ENCODE measurements at places on chromosomes 5 and 9.

- no peak for DNase-seq
Observed at GRCh38 chr9:106970219-106970975, 107.4 kb downstream of the ZNF462 start.

- DNase-seq: no peak
Observed at GRCh38 chr9:107632661-107633060, 143.1 kb upstream of the KLF4 start.

- DNase-seq: no peak
Observed at GRCh38 chr5:134024811-134025210, 20.0 kb upstream of the VDAC1 start.

GRCh38 chr5:81370912-81371311 is 23.0 kb downstream of the ACOT12 start:
- DNase-seq: no peak

DNA sequence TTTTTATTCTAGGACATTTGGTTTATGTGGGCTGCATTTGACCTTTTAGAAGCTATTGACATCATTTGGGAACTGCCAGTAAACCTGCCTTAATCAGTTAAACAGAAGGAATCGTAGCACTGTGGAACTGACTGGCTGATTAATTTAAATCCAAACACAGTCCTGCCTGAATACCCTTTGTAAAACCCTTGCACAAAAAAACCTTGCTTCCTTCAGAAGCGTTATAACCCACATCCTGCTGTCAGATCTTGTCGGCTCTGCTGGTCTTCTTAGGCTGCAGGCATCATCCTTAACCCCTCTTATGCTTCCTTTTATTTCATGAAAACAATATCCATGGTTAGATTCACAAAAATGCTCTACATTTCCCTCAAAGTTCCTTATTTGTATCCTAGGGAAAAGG is 46.3 kb downstream of the PAM start:
- peak; percentile 24 for DNase-seq

GRCh38 chr5:150836064-150836463 is 10.3 kb upstream of the IRGM start:
- no peak for DNase-seq

DNA sequence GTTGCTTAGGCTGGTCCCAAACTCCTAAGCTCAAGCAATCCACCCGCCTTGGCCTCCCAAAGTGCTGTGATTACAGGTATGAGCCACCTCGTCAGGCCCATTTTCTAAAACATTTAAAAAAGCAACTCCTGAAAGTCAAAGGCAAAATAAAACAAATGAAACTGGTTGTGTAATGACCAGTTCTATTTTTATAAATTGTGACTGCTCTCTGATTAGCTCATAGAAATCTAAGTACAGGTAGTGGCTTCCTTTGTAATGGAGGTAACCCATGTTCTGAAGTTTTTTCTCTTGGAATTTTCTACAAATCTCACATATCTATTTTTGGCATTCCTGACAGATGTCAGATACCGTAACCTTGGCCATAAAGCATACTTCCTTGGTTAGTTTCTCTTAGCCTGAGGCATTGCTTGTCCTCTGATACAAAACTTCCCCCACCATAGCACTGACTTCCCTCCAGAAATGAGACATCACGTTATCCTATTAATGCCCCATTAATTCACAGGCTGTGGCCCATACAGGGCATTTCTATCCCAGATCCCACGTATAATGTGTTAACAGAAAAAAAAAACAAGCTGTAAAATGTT is 14.1 kb upstream of the AK3 start:
- no peak for DNase-seq

- DNase-seq: no peak
Observed at GRCh38 chr5:107352576-107352975, 318.2 kb downstream of the EFNA5 start.

DNA sequence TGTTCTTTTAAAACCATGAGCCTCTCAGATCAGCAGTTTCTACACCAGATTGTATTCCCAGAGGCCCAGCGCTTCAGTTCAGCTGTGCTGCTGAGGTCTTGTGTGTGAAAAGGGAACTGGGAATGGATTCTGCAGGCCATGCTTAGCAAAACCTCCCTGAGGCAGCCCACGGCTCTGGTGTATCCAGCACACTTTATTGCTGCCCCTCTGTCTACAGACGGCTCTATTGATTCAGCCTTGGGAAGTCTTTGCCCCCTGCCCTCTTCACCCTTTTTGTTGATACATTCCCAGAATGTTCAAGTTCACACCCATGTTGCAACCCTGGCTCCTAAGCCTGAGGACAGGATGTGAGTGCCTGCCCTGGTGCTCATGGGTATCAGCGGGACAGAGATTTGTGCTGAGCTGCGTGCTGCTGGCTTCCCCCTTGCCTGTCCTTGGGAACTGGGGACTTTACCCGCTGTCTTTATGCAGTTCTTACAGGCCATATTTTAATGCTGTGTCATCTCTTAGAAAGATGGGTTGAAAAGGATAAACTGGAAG is 37.3 kb downstream of the ARHGAP26 start:
- no peak for DNase-seq

DNA sequence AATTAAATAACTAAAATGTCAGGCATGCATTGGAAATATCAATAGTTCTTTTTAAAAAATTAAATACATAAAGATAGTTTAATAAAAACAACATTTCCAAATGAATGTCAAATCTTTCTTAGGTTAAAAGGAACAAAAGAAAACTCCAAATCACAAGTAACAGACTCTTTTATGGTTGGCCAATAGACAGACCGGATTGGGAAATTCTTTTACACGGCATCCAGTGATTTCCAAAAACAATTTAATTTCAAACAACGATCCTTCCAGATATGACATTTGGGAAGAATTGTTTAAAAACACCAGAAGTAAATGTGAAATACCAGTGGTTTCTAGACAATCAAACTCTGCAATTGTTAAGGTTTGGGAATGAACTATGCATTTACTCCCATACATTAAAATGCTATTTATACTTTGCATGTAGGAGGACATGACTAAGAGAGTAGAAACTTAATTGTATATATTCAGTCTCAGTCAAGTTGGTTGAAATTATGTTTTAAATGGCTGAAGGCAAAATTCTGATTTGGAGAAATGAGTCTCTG is 32.8 kb downstream of the ZNF474 start:
- no peak for DNase-seq

- DNase-seq: no peak
Observed at GRCh38 chr5:152269533-152269932, 135.5 kb downstream of the NMUR2 start.

- no peak for DNase-seq
Observed at GRCh38 chr9:16680541-16680940, 189.9 kb downstream of the BNC2 start.

GRCh38 chr5:81842795-81843398 is 92.0 kb upstream of the SSBP2 start:
- DNase-seq: no peak

DNA sequence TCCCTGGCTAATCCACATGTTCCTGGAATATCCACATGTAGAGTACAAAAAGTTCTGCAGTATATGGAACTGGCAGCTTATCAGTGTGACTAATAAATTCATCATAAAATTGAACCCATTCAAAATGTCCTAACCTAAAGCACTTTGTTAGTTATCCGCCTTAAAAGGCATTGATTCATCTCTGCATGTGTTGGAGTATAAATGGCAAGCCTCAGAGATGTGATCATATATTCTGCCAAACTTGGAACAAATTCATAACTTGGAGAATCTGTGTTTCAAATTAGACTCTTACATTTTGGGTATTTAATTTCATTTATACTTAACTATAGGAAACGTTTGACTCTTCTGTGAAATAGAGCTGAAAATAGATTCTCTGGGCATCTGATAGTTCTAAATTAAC is 25.2 kb upstream of the NREP start:
- no peak for DNase-seq

- no peak for DNase-seq
Observed at GRCh38 chr9:127814619-127815511, 12.2 kb downstream of the FPGS start.

DNA sequence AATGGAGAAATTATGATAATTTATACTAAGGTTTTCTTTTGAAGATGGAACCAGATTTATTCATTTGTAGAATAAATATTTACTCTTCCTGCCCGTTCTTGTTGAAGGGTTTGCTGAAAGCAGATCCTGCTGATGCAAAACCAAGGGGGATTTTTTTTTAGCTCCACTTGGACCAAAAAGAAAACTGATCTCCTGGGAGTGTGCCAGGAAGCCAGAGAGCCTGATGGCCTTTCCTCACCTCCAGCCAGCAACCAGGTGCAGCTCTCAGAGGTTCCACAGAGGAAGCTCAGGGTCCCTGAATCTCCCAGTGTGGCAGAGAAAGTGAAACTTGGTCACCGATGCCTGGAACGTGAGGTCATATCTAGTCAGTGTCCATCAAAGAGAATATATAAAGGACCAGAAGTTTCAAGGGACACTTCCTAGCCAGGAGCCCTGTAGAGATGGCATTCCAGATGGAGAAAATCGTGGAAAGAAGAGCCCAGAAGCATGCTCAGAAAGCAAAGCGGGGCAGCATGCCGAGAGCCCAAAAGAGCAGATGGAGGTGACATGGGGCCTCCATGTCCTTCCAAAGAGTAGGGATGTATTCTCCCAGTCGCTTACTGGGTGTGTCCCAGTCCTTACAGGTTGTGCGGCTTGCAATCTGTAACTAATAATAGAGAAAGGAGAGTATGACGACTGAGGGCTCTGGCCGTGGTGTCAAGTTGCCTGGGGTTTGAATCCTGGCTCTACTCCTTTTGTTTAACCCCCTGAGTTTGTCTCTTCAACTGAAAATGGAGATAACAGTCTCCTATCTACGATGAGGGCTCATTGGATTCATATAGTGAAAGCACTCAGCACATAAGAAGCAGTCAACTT is 12.2 kb downstream of the AFAP1L1 start:
- DNase-seq: no peak

- DNase-seq: no peak
Observed at GRCh38 chr5:143217065-143217803, 186.3 kb downstream of the NR3C1 start.

DNA sequence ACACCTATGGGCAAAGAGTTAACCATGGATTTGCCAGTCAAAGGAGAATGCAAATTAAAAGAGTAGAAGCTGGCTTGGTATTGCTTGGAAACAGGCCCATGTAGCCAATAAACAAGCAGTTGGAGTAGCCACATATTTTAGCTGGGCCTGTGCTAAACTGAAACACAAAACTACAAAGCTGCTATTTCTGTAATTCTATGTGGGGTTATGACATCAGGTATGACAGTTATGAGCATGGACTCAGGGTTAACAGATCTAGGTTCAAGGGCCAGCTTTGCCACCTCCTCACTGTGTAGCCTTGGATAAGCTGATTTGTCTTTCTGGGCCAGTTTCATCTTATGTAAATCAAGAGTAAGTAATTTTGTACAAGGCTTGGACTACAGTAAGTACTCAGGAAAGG is 142.7 kb downstream of the PIP5K1B start:
- no peak for DNase-seq

DNA sequence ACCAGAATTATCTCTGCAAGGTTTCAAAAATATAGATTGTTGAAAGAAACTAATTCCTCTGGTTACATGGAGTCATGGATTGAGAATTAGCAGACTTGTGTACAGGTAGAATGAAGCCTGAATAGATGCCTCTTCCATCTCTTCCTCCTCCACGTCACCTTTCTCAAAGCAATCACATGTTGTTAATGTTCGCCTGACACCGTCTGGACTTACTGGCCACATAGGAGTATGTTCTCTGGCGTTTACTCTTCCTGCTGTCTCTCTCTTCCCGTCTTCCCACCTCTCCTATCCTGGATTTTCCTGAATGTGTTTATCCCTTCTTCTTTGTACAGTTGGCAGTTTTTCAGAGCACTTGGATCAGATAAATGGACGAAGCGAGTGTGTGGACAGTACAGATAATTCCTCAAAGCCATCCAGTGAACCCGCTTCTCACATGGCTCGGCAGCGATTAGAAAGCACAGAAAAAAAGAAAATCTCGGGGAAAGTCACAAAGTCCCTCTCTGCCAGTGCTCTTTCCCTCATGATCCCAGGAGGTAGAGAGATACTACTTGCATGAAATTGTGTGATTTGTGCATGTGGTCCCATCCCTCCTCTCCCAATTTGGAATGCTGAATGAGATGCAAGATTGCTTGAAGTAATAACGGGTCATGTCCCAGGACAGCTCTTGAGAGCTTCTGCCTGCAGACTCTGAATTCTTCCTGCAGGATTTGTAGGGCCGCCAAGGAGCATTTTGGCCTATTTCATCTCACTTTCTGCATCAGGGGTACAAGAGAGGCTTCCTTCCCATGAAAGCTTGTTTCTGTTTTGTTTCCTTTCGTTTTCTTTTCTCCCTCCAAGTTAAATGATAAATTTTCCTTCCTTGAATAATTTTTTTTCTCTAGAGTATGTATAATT is 47.3 kb downstream of the CD180 start:
- no peak for DNase-seq

DNA sequence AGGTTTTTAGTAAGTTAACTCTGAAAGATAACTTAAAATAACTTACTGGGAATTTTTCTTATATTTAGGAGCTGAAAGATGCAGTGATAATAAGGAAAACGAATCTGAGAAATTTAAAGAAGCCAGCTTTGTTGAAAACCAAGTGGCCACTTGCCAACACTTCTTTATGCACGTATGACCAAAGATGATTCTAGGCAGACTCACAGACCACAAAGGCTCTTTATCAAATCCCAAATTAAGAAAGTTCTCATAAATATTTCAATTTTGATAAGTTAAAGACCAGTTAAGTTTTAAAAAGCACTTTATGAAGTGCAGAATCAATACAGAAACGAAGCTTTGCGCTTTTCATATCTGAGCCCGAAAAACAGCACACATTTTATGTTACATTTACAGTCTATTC is 1.5 kb downstream of the AFF4 start:
- no peak for DNase-seq

DNA sequence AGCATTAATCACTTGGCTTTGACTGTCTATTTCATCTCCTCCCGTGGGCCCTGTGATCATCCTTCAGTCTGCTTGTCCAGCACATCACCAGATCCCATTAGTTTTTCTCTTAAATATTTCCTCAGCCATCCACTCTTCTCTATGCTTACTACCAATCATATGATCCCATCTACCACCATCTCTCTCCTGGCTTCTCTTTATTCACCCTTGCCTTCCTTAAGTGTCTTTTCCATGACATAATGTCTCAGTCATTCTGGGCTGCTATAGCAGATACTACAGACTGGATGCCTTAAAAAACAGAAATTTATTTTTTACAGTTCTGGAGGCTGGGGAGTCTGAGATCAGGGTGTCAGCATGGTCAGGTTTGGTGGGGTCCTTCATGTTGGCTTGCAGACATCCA is 208.4 kb upstream of the PPP1R2B start:
- DNase-seq: no peak

- no peak for DNase-seq
Observed at GRCh38 chr5:173970878-173971650, 17.9 kb upstream of the C5orf47 start.

- no peak for DNase-seq
Observed at GRCh38 chr5:43376496-43377140, 35.6 kb downstream of the CCL28 start.

DNA sequence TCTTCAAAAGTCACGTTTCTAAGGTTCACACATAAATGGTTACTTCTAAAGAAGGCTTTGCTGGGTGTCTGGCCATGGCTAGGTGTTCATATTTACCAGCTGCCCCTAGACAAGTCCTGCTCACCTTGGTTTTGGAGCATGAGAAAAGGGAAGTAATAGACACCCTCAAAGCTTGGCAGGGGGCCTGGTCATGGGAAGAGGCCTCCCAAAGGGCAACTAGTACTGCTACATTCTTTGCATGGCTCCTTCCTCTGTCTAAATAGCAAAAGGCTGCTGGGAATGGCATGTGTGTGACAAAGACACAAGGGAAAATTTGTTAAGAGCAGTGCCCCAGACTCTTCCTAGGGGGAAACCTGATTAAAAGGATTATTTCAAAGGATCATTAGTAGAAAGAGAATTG is 93.4 kb downstream of the NRG2 start:
- no peak for DNase-seq
